ENCODE measurements at places on chromosomes 7 and 10.

GRCh38 chr10:44993922-44994751 lies 6.6 kb upstream of the ZNF22 start:
- DNase-seq: no peak

DNA sequence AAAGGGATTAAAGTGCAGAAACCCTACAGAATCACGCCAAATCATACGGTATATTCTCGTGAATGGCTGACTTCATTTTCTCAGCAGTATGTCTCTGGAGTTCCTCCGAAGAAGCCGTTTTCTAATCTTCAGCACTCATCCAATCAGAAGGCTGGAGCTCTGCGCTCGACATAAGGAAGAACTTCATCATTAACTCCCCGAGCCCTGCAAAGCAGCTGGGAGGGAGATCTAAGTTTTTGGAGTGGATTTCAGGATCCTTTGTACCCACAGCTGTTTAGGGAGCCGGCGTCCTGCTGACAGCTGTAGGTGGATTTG lies 40.7 kb upstream of the SDK1 start:
- DNase-seq: no peak

GRCh38 chr7:37924491-37925041 lies 4.1 kb downstream of the EPDR1 start:
- no peak for DNase-seq

- DNase-seq: no peak
Measured at GRCh38 chr7:152924826-152925411, 165.4 kb downstream of the ACTR3B start.

DNA sequence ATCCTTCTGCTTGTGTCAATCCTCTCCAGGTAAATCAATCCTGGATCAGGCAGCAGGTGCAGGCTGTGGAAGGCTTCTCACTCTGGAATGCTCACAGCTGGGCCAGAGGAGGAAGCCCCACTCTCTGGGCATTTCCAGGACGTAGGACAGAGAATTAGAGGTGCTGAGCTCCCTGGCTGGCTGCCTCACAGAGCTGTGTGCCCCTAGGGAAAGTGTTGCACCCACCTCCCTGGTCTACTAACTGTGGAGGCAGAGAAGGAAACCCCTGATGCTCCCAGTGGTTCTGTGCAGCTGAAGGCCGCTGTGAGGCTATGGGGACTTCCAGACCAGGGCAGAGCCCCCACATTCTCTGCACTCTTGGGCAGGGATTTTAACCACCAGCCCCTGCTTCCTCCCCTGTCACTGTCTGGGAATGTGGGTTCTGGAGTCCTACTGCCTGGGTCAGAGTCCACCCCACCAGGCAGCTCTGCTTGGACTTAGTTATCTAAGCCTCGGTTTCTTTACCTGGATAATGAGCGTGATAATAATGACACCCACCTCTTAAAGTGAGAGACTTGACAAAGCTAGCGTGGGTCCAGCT lies 73.5 kb upstream of the EEPD1 start:
- DNase-seq: no peak

GRCh38 chr10:7457478-7458316 lies 46.9 kb upstream of the SFMBT2 start:
- DNase-seq: no peak

- DNase-seq: no peak
Measured at GRCh38 chr7:38592737-38593288, 38.4 kb downstream of the AMPH start.

DNA sequence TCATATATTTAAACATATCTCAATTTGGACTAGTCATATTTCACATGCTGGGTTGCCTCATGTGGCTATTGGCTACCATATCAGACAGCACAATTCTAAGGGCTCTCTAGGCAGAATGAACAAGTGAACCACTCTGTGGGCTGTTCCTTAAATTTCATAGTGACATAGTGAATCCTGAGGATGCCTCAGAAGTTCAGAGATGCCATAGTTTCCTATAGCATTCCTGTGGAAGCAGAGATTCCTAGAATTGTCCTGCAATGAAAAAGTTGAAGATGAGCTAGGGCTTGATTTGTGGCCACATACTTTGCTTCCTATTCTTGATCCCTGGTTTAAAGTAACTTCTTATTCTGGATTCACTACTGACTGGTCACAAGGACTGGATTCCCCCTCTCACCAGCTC lies 35.6 kb downstream of the MKX start:
- no peak for DNase-seq

- no peak for DNase-seq
Measured at GRCh38 chr10:11573497-11573896, 38.0 kb downstream of the USP6NL start.

GRCh38 chr7:25424113-25424512 lies 195.8 kb upstream of the NPVF start:
- DNase-seq: no peak

DNA sequence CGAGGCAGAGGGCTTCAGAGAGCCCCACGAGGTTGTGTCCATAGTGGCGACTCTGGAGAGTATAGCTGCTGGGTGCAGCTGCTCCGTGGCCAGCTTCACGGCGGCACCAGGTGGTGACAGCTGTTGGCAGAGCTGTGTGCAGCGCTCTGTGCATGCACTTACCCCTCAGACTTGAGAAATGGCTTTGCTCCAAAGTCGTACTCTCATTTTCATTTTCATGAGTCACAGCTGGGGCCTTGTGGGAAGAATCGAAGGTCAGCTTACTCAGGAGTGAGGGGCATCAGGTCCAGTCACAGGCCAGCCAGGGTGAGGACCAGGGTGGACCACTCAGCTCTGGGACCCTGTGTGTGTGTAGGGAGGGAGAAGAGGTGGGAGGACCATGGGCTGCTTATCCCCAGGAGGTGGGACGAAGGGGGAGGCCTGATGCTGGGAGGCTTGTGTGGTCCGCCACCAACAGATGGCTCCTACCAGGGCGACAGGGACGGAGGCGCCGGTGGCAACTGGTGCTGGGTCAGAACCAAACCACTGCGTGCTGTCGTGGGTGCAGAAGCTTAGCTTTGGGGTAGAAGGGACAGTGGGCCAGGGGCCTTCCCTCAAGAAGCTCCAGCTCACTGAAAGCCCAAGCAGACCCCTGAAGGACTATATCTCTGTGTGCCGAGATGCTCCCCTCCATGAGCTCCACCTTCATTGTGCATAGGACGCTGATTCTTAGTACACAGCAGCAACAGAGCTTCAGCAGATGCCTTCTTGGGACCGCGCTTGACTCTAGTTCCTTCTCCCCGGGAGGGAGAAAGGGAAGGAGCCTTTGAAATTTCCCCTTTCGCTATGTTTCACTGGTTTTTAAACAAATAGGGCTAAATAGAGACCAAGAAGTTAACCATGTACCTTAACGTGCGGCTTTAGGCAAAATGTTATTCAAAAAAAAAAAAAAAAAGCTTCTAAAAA lies 225.0 kb downstream of the CELF2 start:
- no peak for DNase-seq

DNA sequence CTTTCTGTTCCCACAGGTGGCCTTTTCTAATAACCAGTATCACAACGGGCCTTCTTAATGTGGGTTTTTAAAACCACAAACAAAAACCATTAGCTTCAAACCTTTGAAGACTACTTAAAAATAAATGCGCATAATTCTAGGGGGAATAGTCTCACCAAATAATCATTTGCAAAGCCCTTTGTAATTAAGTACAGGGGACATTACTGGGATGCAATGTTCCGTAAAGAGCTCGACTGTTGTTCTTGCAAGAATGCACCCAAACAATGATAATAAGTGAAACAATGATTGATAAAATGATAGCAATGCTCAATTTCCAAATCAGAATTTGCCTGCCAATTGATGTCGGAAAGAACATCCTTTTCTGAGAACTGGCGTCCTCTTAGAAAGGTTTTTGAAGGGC lies 589.1 kb upstream of the ADARB2 start:
- no peak for DNase-seq

- no peak for DNase-seq
Measured at GRCh38 chr7:113550966-113551365, 367.8 kb downstream of the PPP1R3A start.

GRCh38 chr7:30612658-30613265 lies 18.1 kb downstream of the GARS1 start:
- DNase-seq: no peak

- no peak for DNase-seq
Measured at GRCh38 chr7:131657881-131658280, 101.5 kb upstream of the PODXL start.

GRCh38 chr7:159068488-159068811 lies 76.2 kb downstream of the VIPR2 start:
- no peak for DNase-seq

- no peak for DNase-seq
Measured at GRCh38 chr7:47192978-47193377, 388.9 kb downstream of the TNS3 start.

- DNase-seq: no peak
Measured at GRCh38 chr7:20906801-20907453, 120.2 kb upstream of the SP8 start.

GRCh38 chr7:43076189-43076605 lies 36.2 kb upstream of the HECW1 start:
- DNase-seq: no peak

GRCh38 chr10:3062502-3063186 lies 4.7 kb upstream of the PFKP start:
- no peak for DNase-seq

- DNase-seq: no peak
Measured at GRCh38 chr7:74373536-74373935, 80.2 kb upstream of the GTF2IRD1 start.

- DNase-seq: no peak
Measured at GRCh38 chr10:117927332-117927731, 119.4 kb downstream of the RAB11FIP2 start.

- DNase-seq: no peak
Measured at GRCh38 chr10:112288486-112288885, 5.3 kb downstream of the TECTB start.

GRCh38 chr7:116955801-116956476 lies 2.6 kb downstream of the ST7 start:
- no peak for DNase-seq

DNA sequence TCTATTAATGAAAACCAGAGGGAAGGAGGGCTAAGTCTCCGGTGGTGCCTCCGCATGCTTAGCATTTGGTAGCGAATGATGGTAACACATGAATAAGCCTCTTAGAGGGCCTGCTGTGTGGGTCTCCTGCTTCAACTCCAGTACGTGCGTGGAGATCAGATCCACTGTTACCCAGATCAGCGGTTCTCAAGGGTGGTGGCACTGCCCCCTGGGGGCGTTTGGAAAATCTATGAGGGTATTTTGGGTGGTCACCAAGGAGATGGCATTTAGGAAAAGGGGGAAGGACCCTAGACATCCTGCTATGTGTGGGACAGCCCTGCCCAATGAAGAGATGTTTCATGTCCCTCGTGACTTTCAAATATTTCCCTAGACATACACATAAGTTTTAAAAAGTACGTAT lies 57.1 kb upstream of the TM9SF3 start:
- no peak for DNase-seq

DNA sequence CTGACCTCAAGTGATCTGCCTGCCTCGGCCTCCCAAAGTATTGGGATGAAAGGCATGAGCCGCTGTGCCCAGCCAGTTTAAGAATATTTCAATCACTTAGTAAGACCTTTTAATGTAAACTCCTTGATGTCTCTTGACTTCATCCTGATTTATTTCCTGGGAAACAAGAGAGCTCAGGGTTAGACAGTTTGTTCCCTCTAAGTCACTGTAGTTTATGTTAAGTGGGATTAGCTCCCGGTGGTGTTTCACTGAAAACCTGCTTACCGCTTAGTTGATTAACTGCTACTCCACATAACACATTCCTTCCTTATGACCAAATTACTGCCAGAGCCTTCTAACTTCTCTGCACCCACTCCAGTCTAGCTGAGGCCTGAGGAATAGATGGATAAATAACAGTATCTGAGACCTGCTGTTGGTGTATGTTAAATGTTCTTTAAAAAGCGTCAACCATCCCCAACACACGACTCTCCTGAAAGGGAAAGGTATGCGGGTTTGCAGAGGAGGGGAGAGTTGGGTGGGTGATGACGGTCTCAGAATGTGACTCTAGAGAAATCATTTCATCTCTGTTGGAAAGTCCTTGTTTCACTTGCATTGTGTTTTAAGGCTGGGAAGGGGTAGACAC lies 48.7 kb downstream of the CREB3L2 start:
- no peak for DNase-seq

DNA sequence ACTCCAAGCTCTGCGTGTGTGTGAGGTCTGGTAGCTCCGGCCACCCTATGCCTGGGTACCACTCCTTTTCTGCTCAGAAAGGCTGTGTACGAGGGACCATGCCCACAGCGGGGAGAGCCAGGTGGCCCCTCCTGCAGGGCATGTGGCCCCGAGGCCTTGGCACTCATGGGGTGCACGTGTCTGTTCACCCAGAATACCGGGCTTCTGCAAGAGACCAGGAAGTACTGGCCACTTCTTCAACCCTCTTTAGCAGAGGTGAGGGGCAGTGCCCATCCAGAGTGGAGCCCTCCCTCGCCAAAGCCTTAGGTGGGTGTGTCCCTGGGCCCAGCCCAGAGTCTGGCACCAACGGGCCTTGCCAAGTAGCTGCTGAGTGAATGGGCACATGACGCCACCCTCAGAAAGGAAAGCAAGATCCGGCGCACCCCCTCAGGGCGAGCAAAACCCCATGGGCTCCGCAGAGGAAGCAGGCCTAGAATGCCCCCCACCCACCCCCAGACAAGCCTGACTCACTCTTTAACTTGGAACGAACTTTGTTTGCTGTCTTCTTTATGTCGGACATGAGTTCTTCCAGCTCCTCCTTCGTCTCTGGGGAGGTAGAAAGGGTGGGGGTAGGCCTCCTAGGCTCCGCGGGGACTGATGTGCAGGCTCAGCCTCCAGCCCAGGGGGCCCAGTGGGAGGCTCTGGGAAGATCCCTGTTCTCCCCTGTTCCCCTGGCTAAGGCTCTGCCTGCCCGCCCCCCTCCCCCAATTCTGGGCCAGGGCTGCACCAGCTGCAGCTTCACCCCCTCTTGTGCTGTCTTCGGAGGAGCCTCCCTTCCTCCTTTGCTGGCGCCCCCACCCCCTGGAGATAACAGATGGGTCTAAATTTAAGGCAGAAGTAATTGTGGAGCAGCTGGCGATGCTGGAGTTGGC lies 14.6 kb downstream of the STX1A start:
- DNase-seq: no peak

GRCh38 chr7:47375121-47375938 lies 206.6 kb downstream of the TNS3 start:
- no peak for DNase-seq

GRCh38 chr7:94595717-94596116 lies 60.2 kb downstream of the SGCE start:
- no peak for DNase-seq

GRCh38 chr10:28509286-28509685 lies 23.6 kb upstream of the WAC start:
- no peak for DNase-seq

DNA sequence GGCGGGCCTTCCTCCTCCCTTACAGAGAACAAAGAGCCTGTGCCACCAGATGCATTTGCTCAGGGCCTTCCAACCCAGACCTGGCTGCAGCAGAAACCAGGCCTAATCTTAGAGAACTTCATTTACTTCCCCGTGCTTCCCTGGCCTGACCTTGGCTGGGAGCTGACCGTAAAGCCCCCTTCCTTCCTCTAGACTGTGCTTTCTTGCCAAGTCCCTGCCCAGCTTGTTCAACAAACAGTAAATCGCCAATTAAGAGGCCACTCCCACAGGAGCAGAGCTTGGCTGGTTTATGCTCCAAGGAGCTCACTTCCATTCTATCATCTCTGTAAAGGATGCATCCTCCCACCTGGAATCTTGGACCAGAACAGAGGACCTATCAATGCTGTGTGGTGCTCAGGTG lies 110.9 kb downstream of the COL13A1 start:
- DNase-seq: no peak
